Naive B cell (primary cell): ENCODE measurements at places on chromosomes 5 and 9. TPM values are rescaled to one million over a fixed set of nuclear protein-coding genes. Genes with fewer than 3 reads are reported as not detected.

The GFRA3 gene
- polyA plus RNA-seq, result not detected

The ENTPD2 gene
- not detected for polyA plus RNA-seq

The ADGRD2 gene
- not detected for polyA plus RNA-seq

The SOWAHA gene
- polyA plus RNA-seq, result not detected

The TAS2R1 gene
- not detected for polyA plus RNA-seq

The RASEF gene
- polyA plus RNA-seq, result not detected

The AFAP1L1 gene
- 0.31 TPM for polyA plus RNA-seq

The MCIDAS gene
- not detected for polyA plus RNA-seq

DNA sequence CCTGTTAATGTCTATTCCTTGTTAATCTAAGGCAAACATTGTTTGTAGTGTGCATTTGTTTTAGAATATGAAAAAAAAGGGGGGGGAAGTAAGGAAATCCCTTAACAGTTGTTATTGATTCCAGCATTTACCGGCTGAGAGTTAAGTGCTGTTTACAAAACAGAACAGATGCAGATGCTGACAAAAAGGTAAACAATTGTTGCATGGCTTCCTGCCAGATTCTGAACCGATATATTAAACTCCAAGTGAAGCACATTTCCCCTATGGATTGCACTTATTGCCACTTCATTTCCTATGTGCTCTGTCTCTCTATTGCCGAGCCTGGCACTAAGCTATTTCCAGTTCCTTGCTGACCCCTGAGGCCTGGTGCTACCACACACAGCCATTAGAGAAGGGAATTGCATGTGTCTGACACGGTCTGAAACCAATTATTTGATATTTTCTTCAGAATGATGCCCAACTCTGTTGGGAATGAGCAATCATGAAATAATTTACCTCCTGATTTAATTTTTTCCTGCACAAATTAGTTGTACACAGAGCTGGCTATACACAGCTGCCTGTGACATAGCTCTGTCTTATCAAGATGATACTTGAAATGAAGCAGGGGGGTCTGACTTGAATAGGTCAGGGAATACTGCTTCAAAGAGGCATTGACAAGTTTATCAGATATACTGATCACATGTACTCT lies 109.8 kb downstream of the KIAA0825 start:
- DNase-seq, result no peak
- no peaks in the 10 kb centered on the region for H3K4me1 ChIP-seq

DNA sequence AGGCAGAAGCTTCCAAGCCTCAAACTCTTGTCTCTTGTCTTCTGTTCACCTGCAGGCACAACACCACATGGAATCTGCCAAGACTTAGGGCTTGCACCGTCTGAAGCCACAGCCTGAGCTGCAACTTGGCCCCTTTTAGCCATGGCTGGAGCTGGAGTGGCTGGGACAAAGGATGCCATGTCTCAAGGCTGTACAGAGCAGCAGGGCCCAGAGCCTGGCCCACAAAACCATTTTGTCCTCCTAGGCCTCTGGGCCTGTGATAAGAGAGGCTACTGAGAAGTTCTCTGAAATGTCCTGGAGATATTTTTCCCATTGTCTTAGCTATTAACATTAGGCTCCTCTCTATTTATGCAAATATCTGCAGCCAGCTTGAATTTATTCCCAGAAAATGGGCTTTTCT lies 330.8 kb downstream of the DTWD2 start:
- peaks cover 10% of the 10 kb centered on the region for H3K36me3 ChIP-seq
- no peak for DNase-seq
- peaks cover 2% of the 10 kb centered on the region for H3K27me3 ChIP-seq
- no peaks in the 10 kb centered on the region for H3K4me1 ChIP-seq

- peaks cover 4% of the 10 kb centered on the region for H3K4me1 ChIP-seq
- no peak overlapping the region for H3K4me3 ChIP-seq
- peaks cover 20% of the 10 kb centered on the region for H3K36me3 ChIP-seq
- no peak overlapping the region for H3K27ac ChIP-seq
- no peaks in the 10 kb centered on the region for H3K27me3 ChIP-seq
Observed at GRCh38 chr5:65588694-65589093, 25.6 kb downstream of the PPWD1 start.

- H3K36me3 ChIP-seq, result peaks cover 19% of the 10 kb centered on the region
- no peak for DNase-seq
- no peaks in the 10 kb centered on the region for H3K27me3 ChIP-seq
Observed at GRCh38 chr5:132953710-132954109, 9.7 kb downstream of the AFF4 start.

- peak overlapping the region; percentile 99 for H3K4me3 ChIP-seq
- H3K27ac ChIP-seq, result peak overlapping the region; percentile 95
- no peak for DNase-seq
- no peaks in the 10 kb centered on the region for H3K27me3 ChIP-seq
Observed at GRCh38 chr5:115842089-115842935, 577 bp downstream of the AP3S1 start.

GRCh38 chr9:136273244-136273865 lies 27.7 kb upstream of the QSOX2 start:
- H3K4me1 ChIP-seq, result no peaks in the 10 kb centered on the region
- H3K36me3 ChIP-seq, result no peaks in the 10 kb centered on the region
- H3K27ac ChIP-seq, result peak overlapping the region; percentile 2
- no peak for DNase-seq

DNA sequence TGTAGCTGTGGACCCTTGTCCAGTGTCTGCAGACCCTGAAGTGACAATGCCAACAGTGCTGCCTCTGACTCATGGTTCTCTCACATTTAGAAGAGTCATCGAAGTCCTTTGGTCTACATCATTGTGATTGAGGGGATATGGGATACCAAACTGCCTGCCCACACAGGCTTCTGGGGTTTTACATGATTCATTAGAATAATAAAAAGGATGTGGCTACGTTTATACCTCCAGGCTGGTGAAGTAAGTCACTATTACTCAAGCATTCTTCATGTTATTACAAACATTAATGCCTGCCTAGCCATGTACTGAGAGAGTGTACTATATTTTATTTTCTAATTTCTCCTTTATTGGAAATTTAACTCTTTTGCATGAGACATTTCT lies 365.7 kb downstream of the SPATA31D1 start:
- no peaks in the 10 kb centered on the region for H3K36me3 ChIP-seq
- no peak overlapping the region for H3K4me3 ChIP-seq
- peaks cover 5% of the 10 kb centered on the region for H3K4me1 ChIP-seq
- no peak for DNase-seq

GRCh38 chr5:95564450-95564849 lies 9.5 kb downstream of the ARSK start:
- no peak overlapping the region for H3K27ac ChIP-seq
- no peak overlapping the region for H3K4me3 ChIP-seq
- DNase-seq, result no peak
- H3K4me1 ChIP-seq, result peaks cover 6% of the 10 kb centered on the region

DNA sequence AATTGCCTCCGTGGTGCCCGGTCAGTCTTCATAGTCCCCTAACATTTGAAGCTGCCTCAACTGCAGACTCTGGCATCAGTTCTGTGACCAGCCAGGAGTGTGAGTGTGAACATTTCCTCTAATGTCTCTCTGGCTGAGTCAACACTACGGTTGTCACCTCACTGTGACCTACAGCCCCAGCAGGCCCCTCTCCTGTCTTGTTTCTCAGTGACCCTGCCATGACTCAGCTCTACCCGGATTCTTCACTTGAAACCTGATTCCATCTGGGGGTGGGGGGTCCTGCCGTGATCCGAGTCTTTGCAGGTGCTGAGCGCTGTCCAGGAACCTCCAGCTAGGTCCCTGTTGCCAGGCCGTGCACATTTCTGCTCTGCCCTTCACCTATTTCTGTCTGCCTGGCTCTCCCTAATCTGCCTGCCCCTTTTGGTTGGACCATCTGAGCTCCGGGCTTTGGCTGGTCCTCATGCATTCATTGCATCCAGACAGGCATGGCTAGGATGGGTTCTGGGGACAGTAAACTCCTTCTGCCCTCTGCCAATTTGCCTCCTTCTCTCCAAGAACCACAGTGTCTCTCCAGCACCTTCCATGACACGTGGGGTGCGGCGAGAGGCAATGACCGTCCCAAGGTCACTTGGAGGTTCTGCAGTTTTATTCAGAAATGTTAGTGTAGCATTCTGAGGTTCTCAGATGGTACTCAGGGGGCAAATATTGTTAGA lies 24.2 kb downstream of the STC2 start:
- peaks cover 32% of the 10 kb centered on the region for H3K27me3 ChIP-seq
- no peaks in the 10 kb centered on the region for H3K4me1 ChIP-seq
- H3K36me3 ChIP-seq, result peaks cover 8% of the 10 kb centered on the region
- H3K27ac ChIP-seq, result no peak overlapping the region

DNA sequence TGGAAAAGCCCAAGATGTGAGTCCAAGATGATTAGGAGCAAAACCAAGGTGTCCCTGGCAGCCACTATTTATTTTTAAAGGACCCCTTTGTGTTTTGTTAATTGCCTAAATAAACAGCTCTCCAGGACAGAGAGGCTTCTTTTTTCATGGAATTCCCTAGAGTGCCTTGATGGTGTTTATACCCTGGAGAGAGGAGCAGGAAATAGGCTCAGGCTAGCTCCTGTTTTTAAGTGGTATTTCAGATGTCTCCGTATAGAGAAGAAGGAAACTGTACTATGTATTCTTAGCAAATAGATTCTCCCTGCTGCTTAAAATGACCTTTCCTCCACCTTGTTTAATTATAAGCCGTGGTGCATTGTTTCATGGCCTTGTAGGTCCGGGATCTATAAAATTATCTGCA lies 292.4 kb downstream of the CD180 start:
- H3K4me3 ChIP-seq, result no peak overlapping the region
- H3K27me3 ChIP-seq, result no peaks in the 10 kb centered on the region
- H3K36me3 ChIP-seq, result no peaks in the 10 kb centered on the region

DNA sequence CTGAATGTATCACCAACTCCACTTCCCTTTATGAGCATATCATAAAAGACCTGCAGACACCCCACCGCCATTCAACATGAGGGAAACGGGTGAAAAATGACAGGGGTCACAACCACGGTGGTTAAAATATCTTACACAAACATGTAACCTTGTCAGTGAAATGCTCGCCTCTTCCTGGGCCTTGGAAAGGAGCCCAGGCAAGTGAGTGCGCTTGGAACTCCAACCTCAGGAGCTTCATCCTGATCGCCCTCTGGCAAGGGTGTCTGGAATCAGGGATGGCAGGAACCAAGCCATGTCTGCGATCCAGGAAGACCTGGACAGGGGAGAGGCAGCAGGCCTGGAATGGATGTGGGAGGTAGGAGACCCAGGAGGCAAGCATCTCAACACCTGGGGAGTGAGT lies 282.7 kb downstream of the GAS1 start:
- H3K4me1 ChIP-seq, result no peaks in the 10 kb centered on the region
- H3K36me3 ChIP-seq, result no peaks in the 10 kb centered on the region
- H3K4me3 ChIP-seq, result no peak overlapping the region
- H3K27me3 ChIP-seq, result peaks cover 9% of the 10 kb centered on the region
- no peak for DNase-seq
- no peak overlapping the region for H3K27ac ChIP-seq

GRCh38 chr9:136856541-136857141 lies 4.5 kb downstream of the MAMDC4 start:
- no peaks in the 10 kb centered on the region for H3K27me3 ChIP-seq
- no peak overlapping the region for H3K27ac ChIP-seq
- no peaks in the 10 kb centered on the region for H3K36me3 ChIP-seq
- no peak overlapping the region for H3K4me3 ChIP-seq
- no peak for DNase-seq

GRCh38 chr9:124139001-124139400 lies 118.7 kb upstream of the NEK6 start:
- H3K27ac ChIP-seq, result no peak overlapping the region
- H3K4me3 ChIP-seq, result no peak overlapping the region
- H3K4me1 ChIP-seq, result peaks cover 4% of the 10 kb centered on the region
- H3K36me3 ChIP-seq, result no peaks in the 10 kb centered on the region
- no peak for DNase-seq

- no peak for DNase-seq
- peaks cover 3% of the 10 kb centered on the region for H3K27me3 ChIP-seq
- no peaks in the 10 kb centered on the region for H3K4me1 ChIP-seq
- H3K27ac ChIP-seq, result no peak overlapping the region
Observed at GRCh38 chr5:4905674-4906520, 234.2 kb upstream of the ADAMTS16 start.

DNA sequence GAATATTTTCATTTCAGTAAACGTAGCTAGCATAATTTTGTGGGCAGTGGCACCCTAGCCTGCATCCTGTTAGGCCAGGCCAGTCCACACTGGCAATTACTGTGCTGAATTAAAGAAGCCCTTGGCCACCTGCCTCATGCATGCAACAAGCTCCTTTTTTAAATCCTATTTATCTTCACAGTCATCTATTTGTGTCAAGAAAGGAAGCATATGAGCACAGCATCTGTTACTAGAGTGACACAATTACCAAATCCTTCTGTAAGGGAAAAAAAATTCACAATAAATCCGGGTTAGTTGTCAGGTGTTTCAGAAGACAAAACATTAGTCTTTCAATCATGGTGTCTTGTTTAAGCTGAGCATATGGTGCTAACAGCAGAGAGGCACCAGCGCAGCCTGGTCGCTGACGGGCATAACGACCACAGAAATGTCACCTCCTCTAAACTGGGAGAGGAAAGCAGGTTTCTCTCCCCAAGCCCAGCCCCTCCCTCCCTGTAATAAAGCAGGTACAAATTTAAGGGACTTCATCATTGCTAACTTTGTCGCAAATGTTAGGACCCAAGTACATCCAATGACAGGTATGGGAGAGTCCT lies 520.6 kb downstream of the CTNND2 start:
- H3K36me3 ChIP-seq, result peaks cover 8% of the 10 kb centered on the region
- H3K27ac ChIP-seq, result no peak overlapping the region
- no peaks in the 10 kb centered on the region for H3K4me1 ChIP-seq
- no peak for DNase-seq
- H3K4me3 ChIP-seq, result no peak overlapping the region

GRCh38 chr5:132815454-132815853 lies 2.4 kb downstream of the SOWAHA start:
- H3K36me3 ChIP-seq, result peaks cover 4% of the 10 kb centered on the region
- no peak for DNase-seq
- peaks cover 31% of the 10 kb centered on the region for H3K4me1 ChIP-seq
- peak overlapping the region; percentile 56 for H3K4me3 ChIP-seq

DNA sequence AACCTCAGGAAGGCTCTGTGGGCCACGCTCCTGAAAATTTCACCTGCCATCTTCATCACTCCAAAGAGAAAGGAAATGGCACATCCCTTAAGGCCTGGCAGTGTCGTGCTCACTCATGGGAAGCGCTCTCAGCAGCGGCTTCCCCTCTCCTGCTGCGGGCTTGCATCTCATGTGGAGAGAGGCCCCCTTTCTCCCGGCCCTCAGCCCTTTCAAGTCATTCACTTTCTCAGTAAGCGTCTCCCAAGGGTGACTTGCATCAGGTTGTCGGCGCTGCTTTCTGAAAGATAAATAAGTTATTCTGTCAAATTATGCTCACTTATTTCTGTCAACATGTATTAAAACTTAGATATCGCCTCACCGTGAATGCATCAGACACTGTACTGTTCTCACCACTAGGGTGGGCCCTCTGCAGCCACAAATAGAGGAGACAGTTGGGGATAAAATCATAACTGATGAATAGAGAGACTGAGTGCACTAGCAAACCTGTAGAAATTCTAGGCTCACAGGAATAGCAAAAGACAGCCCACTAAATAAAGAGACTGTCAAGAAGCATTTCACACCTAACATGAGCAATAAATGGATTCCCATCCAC lies 174.6 kb downstream of the RFK start:
- H3K4me1 ChIP-seq, result no peaks in the 10 kb centered on the region
- H3K36me3 ChIP-seq, result no peaks in the 10 kb centered on the region
- no peak overlapping the region for H3K4me3 ChIP-seq
- DNase-seq, result no peak
